ENCODE measurements at places on chromosomes 16 and 17.
A peak's percentile ranks its signal among the peaks of the same experiment; 100 is the strongest.

DNA sequence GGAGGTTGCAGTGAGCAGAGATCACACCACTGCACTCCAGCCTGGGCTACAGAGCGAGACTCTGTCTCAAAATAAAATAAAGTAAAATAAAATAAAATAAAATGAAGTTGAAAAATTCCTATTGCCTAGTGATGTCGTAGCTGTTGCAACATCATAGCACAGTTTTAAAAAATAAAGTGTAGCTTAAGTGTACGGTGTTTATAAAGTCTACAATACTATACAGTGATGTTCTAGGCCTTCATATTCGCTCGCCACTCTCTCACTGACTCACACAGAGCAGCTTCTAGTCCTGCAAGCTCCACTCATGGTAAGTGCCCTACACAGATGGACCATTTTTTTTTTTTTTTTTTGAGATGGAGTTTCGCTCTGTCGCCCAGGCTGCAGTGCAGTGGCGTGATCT lies 43.5 kb upstream of the MNT start:
- DNase-seq: no peak

- peak; percentile 90 for DNase-seq
Measured at GRCh38 chr16:55502801-55503366, 6.0 kb upstream of the LPCAT2 start.

- no peak for DNase-seq
Measured at GRCh38 chr16:79437764-79438751, 162.5 kb downstream of the MAF start.

GRCh38 chr16:10297341-10298006 lies 88.4 kb upstream of the ATF7IP2 start:
- no peak for DNase-seq

DNA sequence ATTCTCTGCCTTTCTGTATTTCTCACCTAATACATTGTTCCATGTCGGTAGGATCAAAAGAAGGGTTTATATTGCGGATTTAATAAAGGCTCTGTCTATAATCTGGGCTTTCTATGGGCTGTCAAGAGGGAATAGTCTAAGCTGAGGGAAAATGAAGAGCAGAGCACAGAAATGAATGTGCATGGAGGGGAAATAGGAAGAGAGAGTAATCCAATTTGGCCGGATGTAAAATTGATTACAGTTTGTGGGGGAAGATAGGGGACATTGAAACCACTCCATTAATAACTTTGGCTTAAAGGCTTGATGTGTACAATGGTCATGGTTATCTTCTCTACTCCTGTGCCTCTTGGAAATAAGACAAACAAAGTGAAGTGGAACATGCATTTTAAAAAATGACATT lies 334.2 kb upstream of the CDH8 start:
- DNase-seq: no peak

DNA sequence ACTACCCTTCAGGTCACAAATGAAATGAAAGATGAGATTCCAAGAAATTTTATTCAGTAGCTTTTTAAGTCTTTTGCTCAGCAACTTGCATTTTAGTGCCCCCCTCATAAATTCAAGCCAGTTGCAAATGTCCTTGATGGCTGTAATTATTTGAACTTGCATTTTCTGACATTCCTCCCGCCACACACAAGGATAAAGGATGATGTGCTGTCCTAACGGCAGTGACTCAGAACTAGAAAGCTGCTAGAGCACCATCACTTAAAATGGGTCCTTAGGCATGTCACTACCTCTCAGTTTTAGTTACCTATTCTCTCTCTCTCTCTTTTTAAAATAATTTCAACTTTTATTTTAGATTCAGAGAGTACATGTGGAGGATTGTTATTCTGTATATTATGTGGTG lies 306.7 kb downstream of the CNTNAP4 start:
- DNase-seq: no peak

GRCh38 chr16:4244254-4245076 lies 2.6 kb upstream of the SRL start:
- DNase-seq: no peak

- DNase-seq: no peak
Measured at GRCh38 chr17:51441431-51441830, 181.1 kb downstream of the UTP18 start.

DNA sequence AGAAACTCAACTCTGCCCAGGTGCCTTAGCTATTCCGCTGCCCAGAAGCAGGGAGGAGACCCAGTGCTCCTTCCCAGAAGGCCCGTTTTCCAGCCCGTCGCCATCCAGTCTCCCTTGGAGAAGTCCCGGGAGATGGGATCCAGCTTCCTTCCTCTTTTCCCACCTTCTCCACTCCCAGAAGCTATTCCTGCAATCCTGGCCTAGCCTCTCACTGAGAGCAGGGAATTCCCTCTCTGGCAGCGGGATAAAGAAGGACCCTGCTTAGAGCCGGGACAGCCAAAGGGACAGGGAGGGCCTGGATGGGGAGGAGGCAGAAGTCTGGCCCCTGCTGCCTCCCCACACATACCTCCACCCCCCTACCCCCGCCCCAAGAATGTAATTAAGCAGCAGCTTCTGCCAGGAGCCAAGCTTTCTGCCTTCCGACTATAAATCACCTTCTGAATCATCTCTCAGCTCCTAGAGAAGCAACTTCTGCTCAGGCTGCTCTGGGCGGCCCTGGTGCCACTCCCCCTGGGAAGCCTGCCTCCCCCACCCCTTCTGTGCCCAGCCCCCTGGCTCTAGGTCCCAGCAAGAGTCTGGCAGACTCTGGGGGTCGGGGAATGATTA lies 6.4 kb downstream of the WNT3 start:
- DNase-seq: peak; percentile 40

- DNase-seq: no peak
Measured at GRCh38 chr17:58289869-58290268, 9.1 kb upstream of the MPO start.

DNA sequence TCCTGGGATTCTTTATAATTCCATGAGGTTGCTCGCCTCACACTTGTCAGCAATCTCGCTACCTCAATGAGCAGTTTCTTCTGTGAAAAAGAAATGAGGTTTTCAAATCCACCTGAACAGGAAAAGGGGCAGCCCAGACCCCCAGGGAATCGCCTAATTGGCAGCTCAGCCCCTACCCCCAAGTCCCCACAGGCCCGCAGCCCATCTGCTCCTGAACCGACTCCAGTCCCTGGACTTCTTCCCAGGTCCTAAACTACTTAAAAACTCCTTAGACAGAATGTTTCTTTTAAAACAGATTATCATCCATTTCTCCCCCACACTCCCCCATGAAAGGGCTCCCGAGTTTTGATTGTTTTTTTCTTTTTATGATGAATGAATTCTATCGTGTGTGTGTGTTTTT lies 89.8 kb downstream of the PMP22 start:
- DNase-seq: no peak

DNA sequence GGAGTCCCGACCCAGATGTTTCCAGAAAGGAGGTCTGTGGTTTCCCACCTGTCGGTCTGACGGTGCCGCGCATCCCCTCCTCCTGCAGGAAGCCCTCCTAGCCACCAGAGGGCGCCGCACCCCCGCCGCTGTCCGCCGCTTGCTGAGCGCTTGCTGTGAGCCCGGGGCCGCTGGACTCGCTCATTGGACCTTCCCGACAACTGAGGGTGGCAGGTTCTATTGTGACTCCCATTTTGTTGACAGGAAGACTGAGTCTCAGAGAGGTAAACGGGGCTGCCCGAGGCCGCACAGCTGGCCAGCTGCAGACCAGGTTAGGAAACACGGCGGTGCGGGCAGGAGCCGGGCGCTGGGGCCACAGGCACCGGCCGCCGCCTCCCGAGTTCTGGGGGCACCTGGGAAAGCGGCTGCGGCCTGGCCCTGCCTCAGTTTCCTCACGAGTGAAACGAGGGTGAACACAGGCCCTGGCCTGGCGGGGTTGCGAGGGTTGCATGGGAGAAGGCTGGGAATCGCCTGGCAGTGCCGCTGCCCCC lies 191.1 kb upstream of the CIBAR2 start:
- DNase-seq: no peak

All from HCEC 1CT (cell line).